NCI-H1092 (cell line): ENCODE measurements at places on chromosomes 16 and 17.
A peak's percentile ranks its signal among the peaks of the same experiment; 100 is the strongest.

GRCh38 chr17:17613708-17614114, 22.2 kb upstream of the PEMT start:
- DNase-seq = peak; percentile 12

- DNase-seq = no peak
Observed at GRCh38 chr16:85924675-85925074, 25.7 kb downstream of the IRF8 start.

DNA sequence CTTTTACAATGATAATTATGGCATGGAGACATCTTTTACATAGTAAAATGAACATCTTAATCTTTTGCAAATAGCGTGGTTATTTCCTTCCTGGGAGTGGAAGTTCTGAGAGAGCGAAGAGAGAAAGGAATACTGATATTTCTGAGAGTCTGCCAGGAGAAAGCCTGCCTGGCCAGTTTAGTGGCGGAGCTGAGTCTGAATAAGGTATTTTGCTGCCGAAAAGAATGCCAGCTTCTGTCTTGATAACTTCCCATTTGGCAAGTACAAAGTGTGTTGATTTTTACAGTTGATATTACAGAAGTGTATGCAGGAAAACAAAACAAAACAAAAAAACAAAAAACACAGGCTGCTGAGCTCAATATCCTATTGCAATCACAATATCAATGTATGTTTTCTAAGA, 55.9 kb downstream of the KCNJ2 start:
- no peak for DNase-seq

GRCh38 chr16:48901712-48902374, 291.9 kb upstream of the N4BP1 start:
- peak; percentile 9 for DNase-seq

DNA sequence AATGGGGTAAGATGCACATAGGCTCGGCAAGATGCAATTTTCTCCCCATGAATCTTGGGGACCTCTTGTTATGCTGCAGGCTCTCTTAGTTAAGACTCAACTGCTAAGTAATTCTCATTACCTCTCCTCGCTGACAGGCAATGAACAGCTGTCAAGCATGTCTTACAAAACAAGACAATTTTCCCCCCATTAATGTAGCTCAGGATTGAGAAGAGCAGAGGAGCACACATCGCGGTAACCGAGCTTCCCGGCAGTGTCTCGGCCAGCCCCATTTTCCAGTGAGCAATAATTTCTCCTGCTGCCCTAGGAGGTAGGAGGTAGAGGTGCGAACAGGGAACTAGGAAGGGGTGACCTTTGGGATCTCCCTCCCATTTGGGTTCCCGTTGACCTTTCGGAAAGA, 272.1 kb downstream of the HAPSTR1 start:
- DNase-seq = no peak

- DNase-seq = peak; percentile 64
Observed at GRCh38 chr17:36691606-36692005, 90.2 kb downstream of the MRM1 start.

DNA sequence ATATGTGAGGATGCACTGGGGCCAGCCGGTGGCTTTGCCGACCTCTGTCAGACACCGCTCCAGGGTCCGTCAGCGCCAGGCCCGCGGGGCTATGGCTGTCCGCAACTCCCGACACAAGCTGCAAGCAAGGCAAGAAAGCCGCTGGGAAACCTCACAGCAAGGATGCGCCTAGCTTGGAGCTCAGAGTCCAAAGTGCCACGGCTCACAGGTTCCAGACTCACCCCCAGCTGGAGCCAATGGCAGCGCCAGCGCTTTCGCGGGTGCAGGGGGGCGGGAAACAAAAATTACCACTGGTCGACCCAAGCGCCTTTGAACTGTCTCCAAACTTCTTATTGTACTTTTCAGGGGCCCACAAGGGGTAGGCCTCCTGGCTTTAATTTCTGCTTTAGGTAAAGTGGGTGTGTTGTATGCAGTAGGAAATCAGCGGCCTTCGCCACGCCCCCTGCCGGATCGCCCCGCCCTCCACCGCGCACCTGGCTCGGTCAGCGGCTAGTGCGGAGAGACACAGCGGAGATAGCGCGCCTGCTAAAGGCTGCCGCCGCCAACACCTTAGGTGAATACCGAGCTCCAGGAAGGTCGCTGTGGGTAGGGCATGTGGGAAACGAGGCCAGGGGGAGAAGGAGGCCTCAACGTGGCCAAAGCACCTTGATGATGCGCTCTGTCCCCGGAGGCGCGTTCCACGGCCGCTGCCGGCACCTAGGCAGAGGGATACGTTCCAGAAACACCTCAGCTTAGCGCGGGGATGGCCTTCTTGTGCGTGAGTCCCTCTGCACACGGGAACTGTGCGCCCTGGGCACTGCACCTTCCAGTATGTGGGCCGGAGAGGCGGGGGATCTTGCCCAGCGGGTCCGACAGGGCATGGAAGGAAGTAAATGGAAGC, 61.0 kb upstream of the RBL2 start:
- peak; percentile 22 for DNase-seq

DNA sequence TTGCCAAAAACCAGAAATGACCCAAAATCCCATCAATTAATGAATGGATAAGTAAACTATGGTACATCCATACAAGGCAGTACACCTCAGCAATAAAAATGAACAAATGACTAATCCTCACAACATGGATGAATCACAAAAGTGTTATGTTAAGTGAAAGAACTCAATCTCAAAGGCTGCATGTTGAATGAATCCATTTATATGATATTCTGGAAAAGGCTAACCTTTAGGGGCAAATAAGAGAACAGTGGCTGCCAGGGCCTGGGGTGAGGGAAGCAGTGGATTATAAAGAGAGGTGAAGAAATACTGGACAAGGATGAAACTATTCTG, 46.1 kb upstream of the MSI2 start:
- DNase-seq = no peak

GRCh38 chr16:6144463-6144862, 1046.9 kb upstream of the EEF2KMT start:
- no peak for DNase-seq

GRCh38 chr17:47990962-47991731, 20.2 kb downstream of the CDK5RAP3 start:
- peak; percentile 29 for DNase-seq

DNA sequence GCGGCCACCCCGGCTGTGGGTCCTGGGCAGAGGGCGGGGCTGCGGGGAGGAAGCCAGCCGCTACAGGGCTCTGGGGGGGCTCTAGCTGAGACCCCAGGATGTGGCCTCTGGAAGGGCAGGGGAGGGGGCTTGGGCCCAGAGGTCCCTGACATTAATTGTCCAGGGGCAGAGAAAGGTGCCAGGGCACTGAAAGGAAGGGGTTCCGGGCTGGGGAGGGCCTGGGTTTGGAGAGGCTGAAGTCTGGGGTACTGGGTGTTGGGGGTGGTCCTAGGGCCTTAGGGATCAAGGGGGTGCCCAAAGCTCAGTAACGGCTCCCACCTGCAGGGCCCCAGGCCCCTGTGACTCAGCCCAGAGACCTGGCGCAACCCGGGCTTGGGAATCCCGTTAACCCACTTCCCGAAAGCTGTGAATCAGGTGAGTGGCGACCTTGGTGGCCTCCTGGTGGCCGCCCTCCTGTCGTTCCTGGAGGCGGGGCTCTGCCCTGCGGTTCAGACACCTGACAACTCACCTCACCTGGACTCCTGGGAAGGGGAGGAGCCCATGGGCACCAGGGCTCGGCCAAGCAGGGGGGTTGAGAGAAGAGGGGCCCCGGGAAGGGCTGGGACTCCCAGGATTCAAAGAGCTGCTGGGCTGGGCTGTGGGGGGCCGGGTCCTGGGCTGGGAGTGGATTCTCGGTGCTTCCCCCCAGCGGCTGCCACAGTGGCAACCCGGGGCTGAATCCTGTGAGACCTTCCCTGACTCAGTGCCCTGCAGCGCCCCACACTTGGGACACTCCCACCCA, 465 bp upstream of the PRSS22 start:
- no peak for DNase-seq

- no peak for DNase-seq
Observed at GRCh38 chr17:4301066-4301465, 37.3 kb upstream of the ANKFY1 start.

DNA sequence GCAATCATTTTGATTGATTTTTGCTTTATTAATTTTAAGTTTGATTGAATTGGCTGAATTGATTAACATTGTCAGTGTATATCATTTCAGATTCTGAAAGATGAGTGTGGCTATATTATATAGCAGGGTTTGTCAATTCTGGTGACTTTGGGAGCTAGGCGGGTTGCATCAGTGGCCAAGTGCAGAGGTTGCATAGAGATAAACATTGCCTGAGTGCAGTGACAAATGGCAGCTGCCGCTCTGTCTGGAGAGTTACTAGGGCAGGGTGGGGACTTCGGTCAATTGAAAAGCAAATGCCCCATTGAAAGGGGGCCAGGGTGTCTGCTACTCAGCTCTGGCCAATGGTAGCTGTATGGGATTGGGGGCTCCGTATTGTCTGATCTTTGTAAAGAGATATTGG, 12.7 kb downstream of the SYT17 start:
- no peak for DNase-seq

DNA sequence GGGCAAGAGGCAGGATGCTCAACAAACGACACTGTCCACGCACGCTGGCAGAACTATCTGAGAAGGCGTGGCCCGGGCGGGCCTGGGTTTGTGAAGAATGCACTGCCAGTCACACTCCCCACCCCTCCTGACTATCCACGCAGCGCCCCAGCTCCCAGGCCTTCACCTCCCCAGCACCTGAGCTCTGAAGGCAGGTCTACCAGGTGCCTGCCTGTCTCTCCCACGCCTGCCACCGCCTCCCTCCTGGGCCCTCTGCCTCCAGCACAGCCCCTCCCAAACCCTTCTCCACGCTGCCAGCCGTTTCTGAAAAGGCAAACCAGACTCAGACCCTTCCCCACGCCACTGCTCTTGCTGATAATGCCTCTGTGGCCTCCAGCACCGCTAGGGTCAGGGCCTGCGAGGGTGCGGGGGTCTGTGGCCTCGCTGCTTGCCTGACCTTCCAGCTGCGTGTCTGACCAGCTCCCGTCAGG, 11.6 kb downstream of the MYBBP1A start:
- no peak for DNase-seq

GRCh38 chr16:5323284-5324141, 225.9 kb upstream of the EEF2KMT start:
- DNase-seq = no peak

DNA sequence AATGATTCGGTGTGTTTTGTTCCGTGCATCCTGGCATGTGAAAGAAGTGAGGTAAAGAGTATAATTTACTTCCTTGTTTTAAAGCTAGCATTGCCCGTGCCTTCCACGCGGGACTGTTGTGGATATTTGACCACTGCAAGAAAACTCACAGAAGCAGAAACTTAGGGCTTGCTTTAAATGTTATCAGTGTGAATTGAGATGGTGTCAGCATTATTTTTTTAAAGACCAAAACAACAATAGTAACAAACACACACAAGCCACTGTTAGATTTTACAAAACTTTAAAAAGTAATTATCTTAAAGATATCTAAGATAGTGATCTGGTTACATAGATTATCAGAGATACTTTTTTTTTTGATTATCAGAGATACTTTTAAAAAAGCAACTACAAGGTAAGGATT, 47.4 kb downstream of the WWOX start:
- no peak for DNase-seq

GRCh38 chr17:29591146-29591736, 1.7 kb upstream of the ANKRD13B start:
- no peak for DNase-seq

GRCh38 chr17:17525311-17525710, 29.1 kb upstream of the RASD1 start:
- DNase-seq = peak; percentile 51

GRCh38 chr17:77257596-77258458, 117.1 kb downstream of the SEC14L1 start:
- no peak for DNase-seq

DNA sequence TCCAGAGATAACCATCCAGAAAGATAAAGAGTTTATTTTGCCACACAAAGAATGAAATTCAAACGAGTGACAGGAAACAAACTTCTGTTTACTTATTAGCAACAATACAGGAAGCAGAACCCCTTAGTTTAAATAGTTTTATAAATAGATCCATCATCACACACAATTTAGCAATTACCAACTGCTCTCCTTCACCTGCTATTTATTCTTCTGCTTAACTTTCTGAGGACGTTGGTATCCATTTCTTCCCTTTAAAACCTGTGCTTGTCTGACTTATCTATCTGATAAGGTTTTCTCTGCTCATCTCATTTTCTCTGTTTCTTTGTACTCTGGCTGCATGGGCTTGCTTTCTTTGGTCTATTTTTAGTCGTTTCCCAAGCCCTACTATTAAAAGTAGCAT, 4.3 kb upstream of the ADAMTS18 start:
- DNase-seq = no peak

GRCh38 chr17:28878158-28878910, 19.2 kb downstream of the FLOT2 start:
- DNase-seq = no peak

DNA sequence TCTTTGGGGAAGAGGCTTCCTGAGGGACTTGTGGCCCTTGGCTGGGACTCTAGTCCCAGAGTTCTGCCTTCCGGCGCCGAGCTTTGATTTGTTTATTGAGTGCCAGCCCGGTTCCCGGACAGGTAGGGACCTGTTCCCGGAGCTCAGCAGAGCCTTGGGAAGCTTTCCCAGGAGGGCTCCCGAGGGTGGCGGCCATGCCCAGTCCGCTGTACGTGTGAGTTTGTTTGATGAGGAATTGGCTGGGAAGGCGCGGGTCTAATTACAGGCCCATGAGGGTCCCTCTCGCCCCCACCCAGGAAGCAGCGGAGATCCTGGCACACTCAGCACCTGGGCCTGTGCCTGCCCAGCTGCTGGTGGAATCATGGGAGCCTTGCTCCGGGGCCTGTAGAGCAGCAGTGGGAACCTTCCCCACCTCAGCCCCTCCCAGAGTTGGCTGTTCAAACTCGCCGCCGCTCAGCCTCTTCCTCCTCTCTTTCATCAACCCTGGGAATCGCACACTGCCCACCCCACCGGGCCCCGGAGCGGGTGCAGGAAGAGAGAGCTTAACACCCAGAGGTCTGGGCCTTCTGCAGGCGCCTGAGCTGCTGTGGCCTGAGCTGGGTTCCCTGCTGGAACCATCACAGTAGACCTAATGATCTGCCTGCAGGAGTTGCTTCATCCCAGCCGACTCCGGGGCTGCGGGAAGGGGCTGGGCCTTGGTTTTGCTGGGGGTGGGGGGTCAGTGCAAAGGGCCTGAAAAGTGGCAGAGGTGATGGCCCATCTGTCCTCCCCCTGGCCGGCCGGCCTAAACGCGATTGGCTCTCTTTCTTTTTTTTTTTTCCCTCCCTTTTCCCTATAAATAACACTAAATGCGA, 313.7 kb downstream of the SEC14L1 start:
- no peak for DNase-seq

- no peak for DNase-seq
Observed at GRCh38 chr16:73289232-73289631, 241.3 kb upstream of the ZFHX3 start.

- no peak for DNase-seq
Observed at GRCh38 chr17:16880843-16881230, 91.1 kb downstream of the TNFRSF13B start.

- DNase-seq = no peak
Observed at GRCh38 chr17:64147110-64148016, 17.4 kb upstream of the ERN1 start.

DNA sequence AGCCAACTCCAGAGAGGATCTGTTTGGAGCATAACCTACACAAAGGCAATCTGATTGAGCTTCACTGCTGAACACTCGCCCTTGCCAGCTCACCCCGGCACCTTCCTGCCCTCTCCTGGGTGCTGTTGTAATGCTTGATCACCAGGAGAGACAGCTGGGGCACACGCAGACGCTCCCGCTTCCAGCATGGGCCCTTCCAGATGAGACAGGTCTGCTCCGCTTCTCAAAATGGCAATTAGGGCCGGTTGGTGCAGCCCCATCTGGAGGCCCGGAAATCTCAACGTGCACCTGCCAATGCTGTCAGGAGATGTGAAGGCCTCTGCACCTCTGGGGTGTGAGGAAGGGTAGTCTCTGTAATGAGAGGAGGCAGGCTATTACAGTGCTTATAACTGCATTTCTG, 206.1 kb downstream of the ABCC12 start:
- no peak for DNase-seq

- no peak for DNase-seq
Observed at GRCh38 chr17:50627782-50628601, 6.7 kb upstream of the ABCC3 start.
